ENCODE measurements at places on chromosomes 12 and 14. TPM values are rescaled to one million over a fixed set of nuclear protein-coding genes. Genes with fewer than 3 reads are reported as not detected.

Gene AMDHD1
- 0.63 TPM for total RNA-seq

Gene FIGNL2
- total RNA-seq: 0.63 TPM

Gene CABP1
- 6.3 TPM for total RNA-seq

Gene ADAMTS20
- 0.94 TPM for total RNA-seq
